ENCODE measurements at places on chromosomes 7 and 10.
A peak's percentile ranks its signal among the peaks of the same experiment; 100 is the strongest.

DNA sequence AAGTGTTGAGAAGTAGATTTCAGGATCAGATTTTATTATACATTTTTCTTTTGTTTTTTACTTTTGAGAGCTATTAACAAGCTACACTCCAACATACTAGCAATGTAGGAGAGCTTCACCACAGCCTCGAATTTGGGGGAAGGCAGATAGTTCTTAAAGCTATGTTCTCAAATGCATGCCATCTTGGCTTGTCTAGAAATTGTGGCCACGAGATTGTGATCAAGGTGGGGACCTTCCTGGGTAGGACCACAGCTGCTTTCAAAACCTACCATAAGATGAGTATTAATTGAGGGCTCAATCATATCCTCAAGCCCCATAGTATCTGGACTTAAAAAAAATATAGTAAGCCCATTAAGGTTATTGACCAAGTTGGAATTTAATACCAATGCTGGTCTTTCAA, 27.9 kb upstream of the JAZF1 start:
- no peak for DNase-seq

GRCh38 chr10:3471472-3471871, 298.9 kb upstream of the PITRM1 start:
- no peak for DNase-seq

GRCh38 chr10:67666416-67667034, 29.5 kb downstream of the CTNNA3 start:
- no peak for DNase-seq

DNA sequence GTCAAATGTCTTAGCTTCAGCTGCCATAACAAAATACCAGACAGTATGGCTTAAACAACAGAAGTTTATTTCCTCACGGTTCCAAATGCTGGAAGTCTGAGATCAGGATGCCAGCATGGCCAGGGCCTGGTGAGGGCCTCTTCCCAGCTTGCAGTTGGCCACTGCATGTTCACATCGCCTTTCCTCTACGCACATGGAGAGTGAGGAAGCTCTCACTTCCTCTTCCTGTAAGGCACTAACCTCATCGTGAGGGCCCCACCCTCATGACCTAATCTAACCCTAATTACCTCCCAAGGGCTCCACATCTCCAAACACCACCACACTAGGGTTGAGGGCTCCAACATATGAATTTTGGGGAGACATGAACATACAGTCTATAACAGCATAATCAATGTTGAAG, 14.4 kb downstream of the ZNF33B start:
- DNase-seq: no peak

DNA sequence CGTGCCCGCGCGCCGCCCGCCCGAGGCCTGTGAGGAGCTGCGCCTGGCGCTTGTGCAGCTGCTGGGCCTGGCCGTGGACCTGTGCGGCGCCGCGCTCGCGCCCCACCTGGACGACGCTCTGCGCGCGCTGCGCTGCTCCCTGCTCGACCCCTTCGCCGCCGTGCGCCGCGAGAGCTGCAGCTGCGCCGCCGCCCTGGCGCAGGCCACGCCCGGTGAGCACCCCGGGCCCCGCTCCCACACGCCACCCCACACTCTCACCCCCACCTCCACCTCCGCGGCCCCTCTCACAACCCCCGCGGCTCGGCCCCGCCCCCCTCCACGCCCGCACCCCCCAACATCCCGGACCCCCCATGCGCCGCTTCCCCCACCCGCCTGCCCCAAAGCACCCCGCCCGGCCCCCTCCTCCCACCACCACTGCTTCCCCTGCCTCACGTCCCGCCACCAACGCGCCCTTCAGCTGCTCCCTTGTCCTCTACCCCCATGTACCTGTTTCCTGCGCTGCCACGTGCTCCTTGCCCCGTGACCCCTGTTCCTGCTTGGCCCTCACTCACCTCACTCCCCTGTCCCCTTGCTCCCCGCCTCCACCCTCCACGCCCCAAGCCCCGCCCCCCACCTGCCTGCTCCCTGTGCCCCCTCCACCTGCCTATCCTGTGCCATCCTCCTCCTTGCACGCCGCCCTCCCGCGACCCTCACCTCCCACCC, at the start of gene PRKAR1B:
Gene PRKAR1B (minus strand): TSS at position 178 of the 702 bp plus-strand sequence. CDS start 15,776 bp downstream, outside the sequence.
- DNase-seq: no peak

- DNase-seq: no peak
These were observed 176.4 kb downstream of the THSD7A start for GRCh38 chr7:11655642-11656041.

GRCh38 chr7:34759477-34760125, 101.6 kb downstream of the NPSR1 start:
- DNase-seq: no peak

DNA sequence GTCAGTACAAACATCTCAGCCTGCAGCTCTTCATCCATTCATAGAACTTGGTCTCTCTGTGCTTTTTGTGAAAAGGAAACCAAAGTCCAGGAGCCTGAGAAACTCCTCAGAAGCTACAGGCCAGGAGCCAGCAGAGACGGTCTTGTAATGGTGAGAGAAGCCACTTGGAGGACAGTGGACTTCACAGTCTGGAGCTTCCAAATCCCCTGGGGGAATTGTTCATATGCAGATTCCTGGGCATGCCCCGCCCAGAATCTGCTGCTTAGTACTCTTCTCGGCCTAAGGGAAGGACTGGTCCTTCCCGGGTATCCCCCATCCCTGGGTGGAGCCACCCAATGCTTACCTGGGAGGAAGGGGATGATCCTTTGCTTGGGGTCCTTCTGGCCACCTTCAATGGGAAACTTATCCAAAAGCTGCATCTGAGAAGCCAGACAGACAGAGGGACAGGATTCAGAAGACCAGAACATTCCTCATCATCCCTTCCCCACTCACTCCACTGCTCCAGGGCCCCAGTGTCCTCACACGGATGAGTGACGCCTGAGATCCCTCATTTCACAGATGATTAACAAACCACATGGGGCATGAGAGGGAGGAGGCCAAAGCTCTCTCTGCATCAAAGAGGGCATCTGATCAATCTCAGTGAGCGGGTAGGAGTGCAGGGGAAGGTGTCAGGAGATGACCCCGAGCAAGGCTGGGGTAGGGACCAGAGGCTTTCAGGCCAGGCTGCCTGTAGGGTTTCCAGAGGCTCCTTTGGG, 88.4 kb downstream of the SH3PXD2A start:
- no peak for DNase-seq

- DNase-seq: no peak
These were observed 62.8 kb upstream of the PRKCQ start for GRCh38 chr10:6642876-6643275.

DNA sequence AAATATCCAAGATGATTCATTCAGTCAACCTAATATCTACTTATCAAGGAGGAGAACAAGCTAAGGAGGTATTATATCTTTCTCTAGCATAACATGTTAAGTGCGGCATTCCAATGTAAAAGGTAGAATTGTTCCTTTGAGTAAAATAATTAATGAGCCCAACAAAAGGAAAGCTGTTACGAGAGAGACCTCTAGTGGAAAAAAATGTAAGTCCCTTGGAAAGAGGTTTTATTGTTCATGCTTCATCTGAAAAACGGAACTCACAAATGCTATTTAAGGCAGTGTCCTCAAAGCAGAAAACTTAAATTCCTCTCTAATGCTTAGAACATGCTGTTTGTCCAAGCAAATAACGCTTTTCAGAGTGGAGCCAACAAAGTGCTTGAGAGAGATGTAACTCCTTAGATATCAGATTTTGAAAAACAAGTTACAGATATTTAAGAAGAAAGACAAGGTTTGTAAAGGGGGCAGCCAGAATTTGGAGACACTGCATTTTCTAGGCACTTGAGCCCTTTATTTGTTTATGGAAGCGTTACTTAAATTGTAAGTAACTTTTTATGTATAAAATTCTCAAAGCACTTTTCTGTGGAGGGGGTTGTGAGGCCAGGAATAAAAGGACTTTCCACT, 119.9 kb downstream of the TFEC start:
- DNase-seq: no peak

DNA sequence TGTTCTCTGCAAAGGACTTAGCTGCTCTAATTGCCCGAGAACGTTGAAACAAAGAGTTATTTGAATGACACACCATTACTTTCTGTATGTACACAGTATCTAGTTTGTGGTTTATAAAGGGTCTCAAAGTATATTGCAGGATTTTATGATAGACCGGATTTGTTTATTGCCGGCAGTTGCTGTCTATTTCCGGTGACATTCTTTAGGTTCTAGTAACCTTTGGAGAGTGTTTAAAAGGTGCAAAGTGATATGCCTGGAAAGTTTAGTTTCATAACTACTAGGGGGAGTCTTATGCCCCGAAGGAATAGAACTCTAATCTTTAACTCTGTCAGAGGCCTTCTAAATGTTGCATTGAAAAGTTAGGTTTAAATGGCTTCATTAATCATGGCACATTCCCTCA, 63.8 kb downstream of the PAPSS2 start:
- no peak for DNase-seq

DNA sequence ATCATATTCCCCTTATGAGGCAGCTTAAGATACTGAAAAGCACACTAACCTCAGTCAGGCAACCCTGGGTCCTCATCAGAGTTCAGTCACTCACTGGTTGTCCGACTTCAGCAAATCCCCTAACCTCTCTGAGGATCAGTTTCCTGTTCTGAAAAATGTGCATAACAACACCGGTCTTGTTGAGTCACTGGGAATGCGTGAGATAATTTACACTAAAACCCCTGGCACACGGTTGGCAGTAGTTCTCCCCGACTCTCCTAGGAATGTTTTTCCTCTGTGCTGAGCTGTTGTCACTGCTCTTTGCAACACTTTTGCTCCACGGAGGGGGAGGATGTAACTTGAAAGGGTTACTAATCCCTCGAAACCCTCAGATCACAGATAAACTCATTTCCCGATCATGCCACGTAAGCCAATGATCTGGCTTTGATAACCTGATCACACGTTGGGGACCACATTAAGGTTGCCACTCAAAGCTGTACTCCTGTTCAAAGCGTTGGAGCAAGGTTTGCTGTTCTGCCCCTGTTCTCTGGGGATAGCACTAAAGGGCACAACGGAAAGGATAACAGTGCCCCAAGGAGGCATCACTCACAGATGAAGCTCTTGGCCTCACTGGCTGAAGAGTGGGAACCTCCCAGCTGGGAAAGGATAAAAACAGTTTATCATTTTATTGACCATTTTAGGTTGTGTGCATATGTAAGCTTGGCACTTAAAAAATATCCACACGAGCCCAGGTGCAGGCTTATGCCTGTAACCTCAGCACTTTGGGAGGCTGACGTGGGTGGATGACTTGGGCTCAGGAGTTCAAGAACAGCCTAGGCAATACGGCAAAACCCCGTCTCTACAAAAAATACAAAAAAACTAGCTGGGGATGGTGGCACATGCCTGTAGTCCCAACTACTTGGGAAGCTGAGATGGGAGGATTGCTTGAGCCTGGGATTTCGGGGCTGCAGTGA, 5.0 kb upstream of the RBM17 start:
- peak; percentile 56 for DNase-seq

All from activated CD4-positive, CD25-positive, alpha-beta regulatory T cell treated with anti-CD3 and anti-CD28 coated beads, Interleukin-2, amount 50 U/mL, for 72 hours (primary cell).